ENCODE measurements at places on chromosomes 13 and 19.

- no peak for DNase-seq
Observed at GRCh38 chr19:53388168-53388567, 6.8 kb upstream of the ZNF765 start.

GRCh38 chr19:40348961-40349507 lies 539 bp downstream of the PLD3 start:
- no peak for DNase-seq

GRCh38 chr19:47663911-47664771 lies 49.1 kb upstream of the EHD2 start:
- no peak for DNase-seq

GRCh38 chr13:23778879-23779278 lies 110.3 kb downstream of the MIPEP start:
- no peak for DNase-seq

DNA sequence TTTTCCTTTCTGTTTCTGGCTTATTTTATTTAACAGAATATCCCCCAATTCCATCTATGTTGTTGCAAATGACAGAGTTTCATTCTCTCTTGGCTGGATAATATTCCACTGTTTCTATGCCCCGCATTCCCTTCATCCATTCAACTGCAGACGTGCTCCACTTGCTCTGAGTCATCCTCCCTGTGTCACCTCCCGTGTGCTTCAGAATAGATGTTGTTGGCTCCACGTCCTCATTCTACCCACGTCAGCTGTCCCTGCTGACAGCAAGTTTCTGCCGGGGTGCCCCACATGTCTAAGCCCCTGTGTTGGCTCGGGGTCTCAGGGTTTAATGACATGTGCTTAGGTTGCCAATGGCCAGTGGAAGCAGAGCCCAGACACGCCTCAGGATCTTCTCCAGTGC lies 1041.0 kb downstream of the UQCRFS1 start:
- no peak for DNase-seq

DNA sequence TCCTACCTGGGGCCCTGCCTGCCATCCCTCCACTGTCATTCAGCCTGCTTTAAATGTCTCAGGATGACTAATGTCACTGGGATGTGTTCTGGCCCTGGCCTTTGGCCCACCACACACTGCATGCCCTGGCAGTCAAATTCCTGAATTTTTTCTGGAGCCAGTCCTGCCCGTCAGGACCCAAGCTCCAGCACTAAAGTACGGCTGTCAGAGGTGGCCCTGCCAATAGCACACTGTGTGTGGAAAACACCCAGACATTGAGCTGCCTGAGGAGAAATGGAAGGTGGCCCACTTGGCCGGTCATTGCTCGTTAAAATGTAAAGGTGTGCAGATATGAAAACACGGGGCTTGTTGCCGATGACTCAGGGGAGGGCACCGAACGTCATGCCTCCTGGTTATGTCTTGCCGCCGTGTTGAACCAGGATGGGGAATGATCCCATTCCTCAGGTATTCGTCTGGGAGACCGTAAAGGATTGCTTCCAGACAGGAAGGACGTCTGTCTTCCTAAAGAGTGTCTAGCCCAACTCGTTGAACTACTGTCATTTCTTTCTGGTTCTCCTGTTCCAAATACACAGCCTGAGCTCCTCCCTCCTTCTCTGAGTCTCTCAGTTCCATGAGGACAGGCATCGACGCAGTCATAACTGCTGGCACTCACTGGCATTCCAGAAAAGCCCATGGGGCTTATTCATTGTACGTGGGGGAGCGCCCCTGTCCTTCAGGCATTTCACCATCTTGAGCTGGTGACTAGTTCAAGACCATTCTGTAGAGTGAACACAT lies 40.6 kb downstream of the COL4A2 start:
- DNase-seq = no peak

- DNase-seq = no peak
Observed at GRCh38 chr19:47729799-47730520, 15.4 kb upstream of the NOP53 start.

DNA sequence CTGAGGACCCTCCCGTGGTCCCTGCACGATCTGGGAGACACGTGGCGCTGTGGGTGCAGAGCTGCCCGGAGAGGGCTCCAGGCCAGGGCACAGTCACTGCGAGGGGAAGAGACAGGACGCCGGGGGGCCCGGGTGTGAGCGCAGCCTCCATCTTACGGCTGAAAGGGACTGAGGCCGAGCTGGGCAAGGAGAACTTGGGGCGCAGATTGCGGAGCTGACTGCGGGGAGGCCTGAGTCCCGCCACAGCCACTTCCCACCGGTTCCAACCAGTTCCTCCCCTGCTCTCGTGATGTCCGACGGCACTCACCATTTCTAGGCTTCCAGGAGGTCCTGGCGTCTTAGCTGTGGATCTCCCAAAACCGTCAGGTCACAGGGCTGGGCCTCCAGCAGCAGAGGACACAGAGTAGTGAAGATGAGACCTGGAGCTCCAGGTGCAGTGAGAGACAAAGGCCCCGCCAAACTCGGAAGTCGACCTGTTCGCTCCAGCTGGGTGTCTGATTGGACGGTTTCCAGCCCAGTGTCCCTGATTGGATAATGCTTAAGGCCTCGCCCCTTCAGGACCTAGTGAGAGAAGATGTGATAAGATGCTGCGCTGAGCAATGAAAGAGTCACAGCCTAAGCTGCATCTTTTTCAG lies 4.8 kb upstream of the ZNF253 start:
- no peak for DNase-seq
